SK-N-DZ (cell line): ENCODE measurements at places on chromosomes 16 and 17.

DNA sequence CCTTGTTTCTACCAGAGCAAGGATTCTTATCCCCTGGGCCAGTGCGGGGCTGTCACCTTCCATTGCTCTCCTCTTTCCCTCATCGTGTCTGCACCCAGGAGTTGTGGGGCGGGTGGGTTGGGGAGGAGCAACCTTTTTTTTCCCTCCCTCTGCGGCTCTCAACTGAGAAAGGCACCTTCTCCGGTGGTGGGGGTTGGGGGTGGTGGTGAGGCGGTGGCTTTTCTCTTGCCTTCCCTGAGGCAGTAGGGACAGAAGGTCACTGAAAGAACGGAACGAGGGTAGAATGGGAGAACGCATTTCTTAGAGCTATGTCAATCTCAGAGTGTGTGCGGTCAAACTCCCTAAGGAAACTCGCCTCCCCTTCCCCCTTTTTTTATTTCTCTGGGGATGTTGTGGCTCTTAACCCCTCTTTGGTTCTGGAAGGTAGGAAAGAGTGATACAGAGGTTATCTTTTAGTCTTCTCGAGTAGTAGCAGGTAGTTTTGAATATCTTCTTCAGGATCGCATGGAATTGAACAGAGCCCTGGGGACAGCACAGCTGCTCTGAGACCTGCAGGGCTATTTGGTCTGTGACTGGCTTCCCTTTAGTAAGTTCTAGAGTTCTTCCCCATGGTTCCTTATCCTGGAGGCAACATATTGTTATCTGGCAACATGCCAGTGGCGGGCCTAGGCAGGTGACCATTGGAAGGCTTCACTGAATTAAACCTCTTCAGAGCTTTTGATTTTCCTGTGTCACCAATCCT is 994 bp downstream of the CLTC start:
- peak; percentile 37 for DNase-seq

GRCh38 chr17:76506408-76507345 is 5.5 kb upstream of the RHBDF2 start:
- DNase-seq, result peak; percentile 78

GRCh38 chr16:70432723-70433457 is 6.0 kb downstream of the ST3GAL2 start:
- peak; percentile 29 for DNase-seq

DNA sequence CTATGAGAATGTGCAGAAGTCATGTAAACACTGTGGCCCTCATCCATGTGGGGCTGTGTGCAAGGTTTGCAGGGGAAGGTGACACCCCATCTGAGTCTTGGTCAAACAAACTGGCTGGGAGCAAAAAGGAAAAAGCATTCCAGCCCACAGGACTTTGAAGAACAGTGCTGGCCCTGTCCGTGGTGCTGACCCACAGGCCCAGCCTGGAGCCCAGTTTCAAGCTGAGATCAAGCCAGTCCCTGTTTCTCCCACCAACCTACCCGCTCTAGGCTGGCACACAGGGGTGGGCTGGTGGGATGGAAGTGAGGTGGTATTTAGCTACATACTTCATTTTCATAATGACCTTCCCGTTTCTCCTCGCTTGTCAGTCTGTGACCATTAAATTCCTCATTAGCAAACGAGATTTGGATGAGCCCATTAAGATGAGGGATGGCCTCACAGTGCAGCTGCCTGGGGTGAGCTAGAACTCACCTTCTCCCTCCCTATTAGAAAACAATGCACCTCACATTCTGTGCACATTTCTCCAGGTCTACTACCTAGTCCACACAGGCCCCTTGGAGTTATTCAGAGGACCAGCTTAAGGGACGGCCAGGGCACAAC is 12.6 kb upstream of the RPL38 start:
- peak; percentile 4 for DNase-seq

- DNase-seq, result no peak
Observed at GRCh38 chr17:73165616-73166404, 1.0 kb downstream of the SSTR2 start.

DNA sequence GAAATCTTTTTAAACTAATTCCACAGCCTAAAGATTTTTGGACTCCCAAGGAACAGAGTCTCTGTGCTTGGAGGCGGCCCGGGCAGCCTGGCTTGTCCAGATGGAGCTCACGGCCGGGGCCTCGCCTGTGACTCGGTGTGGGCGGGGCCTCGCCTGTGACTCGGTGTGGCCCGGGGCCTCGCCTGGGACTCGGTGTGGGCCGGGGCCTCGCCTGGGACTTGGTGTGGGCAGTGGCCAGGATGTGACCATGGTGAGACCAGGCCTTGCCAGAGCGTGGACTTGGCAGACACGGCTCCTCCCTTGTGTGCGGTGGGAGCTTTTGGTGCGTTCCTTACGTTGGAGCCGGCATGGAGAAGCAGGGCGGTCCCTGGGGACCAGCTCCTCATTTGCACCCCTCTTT is 92.3 kb downstream of the METRNL start:
- DNase-seq, result no peak

- no peak for DNase-seq
Observed at GRCh38 chr16:30731411-30731810, 16.8 kb upstream of the PHKG2 start.

DNA sequence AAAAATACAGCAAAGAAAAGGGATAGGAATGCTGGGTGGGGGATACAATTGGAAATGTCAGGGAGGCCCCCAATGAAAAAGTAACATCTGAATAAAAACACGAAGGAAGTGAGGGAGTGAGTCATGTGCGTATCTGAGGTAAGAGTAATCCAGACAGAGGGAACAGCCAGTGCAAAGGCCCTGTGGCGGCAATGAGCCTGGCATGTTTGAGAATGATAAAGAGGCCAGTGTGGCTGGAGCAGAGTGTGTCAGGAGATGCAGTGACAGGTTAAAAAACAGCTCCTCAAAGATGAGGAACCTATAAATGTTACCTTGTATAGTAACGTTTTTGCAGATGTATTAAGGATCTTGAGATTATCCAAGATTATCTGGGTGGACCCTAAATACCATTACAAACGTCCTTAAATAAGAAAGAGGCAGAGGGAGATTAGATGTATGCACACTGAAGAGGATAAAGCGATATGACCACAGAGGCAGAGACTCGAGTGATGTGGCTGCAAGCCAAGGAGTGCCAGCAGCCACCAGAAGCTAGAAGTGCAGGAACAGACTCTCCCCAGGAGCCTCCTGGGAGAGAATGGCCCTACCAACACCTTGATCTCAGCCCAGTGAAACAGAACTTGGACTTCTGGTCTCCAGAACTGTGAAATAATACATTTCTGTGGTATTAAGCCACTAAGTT is 17.8 kb upstream of the SLC35B1 start:
- no peak for DNase-seq

GRCh38 chr17:78133971-78134898 is 3.7 kb downstream of the TMC8 start:
- DNase-seq, result peak; percentile 62

GRCh38 chr16:11602321-11602720 is 15.6 kb upstream of the LITAF start:
- no peak for DNase-seq

DNA sequence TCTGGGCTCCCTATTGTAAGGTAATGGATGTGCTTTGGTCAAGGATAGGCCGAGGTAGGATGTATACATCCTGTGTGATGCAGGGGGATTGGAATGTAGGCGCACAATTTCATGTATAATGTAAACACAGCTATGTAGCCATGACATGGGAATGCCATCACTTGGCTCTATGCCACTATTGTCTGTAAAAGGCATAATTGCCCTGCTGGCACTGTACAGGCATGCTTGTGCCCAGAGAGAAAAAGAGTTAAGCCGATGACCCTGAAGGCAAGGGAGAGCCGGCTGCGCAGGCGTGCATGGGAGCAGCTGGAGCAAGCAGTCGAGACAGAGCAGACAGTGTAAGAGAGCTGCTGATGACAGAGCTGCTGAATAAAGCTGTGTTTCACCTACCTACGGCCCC is 212.5 kb upstream of the CPHXL start:
- no peak for DNase-seq

- no peak for DNase-seq
Observed at GRCh38 chr17:50192144-50192617, 9.2 kb downstream of the COL1A1 start.

- no peak for DNase-seq
Observed at GRCh38 chr17:82548681-82549303, 29.3 kb downstream of the FOXK2 start.

DNA sequence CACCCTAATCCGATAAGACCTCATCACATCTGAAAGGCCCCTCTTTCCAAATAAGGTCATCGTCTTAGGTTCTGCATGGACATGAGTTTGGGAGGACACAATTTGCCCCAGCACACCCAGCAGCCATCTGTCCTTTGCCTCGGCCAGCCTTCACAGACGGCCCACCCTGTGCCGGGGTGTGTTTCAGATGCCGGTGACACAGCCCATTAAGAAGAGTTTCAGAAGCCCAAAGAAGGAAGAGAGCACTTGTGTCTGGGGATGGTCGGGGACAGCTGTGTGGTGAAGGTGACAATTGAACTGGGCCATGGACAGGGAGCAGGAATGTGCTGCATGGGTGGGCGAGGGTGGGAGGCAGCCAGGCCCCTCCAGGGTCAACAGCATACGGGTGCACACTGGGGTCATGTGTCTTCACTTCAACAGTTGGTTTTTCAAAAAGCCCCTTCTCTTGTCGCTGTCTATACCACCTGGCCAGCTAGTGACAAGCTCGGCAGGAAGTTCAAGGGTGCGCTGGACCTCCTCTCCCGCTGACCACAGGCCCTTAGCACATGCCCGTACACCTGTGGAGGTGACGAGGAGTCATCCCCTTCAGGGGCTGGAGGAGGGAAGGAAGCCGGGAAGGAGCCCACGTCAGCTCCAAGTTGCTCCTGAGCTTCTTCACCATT is 183.1 kb downstream of the C16orf95 start:
- DNase-seq, result no peak

GRCh38 chr16:14310519-14310991 is 239.4 kb downstream of the MRTFB start:
- DNase-seq, result peak; percentile 32

- DNase-seq, result no peak
Observed at GRCh38 chr16:68126395-68126794, 41.2 kb downstream of the NFATC3 start.

GRCh38 chr17:36665417-36665816 is 64.0 kb downstream of the MRM1 start:
- DNase-seq, result no peak

- peak; percentile 65 for DNase-seq
Observed at GRCh38 chr17:75516619-75517296, 430 bp downstream of the TSEN54 start.

- no peak for DNase-seq
Observed at GRCh38 chr17:16258901-16259300, 41.9 kb downstream of the PIGL start.

- DNase-seq, result peak; percentile 34
Observed at GRCh38 chr17:77863814-77864161, 94.7 kb upstream of the TNRC6C start.

DNA sequence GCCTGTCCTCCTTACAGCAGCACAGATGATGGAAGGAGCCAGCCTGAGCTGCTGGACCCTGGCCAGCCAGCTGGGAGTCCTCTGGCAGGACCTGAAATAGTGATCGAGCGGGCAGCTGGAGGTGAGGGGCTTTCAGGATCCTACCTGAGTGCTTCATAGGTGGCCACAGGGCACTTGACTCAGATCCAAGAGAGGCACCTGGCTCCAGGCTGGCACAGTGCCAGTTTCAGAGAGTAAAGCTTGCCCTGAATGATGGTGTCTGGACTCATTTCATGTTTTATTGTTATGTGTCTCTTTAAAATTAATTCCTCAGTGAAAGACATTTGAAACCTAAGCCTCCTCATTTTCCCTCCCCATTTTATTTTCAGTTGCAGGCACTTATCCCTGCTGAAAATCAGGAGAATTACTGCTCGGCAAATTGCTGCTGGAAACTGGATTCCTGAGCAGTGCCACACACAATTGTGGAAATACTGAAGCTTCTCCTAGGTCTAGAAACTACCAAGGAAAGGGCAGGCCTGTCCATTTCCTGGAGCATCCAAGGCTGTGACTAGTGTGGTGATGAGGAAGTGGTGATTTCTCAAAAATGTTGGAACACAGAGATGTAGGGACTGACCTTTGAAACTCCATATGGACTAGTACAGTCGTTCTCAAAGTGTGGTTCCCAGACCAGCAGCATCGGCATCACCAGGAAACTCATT is 16.1 kb upstream of the ADAMTS18 start:
- DNase-seq, result no peak
